H9 (cell line): ENCODE measurements at places on chromosomes 12 and 14.

GRCh38 chr12:53954694-53955035 lies at the start of gene HOXC12:
Gene HOXC12 (plus strand): TSS chr12:53954903. CDS start chr12:53954930, 27 bp downstream.
- no peak for DNase-seq

- DNase-seq = peak; percentile 37
Measured at GRCh38 chr12:65306366-65307168, 28.1 kb downstream of the MSRB3 start.

GRCh38 chr12:26287671-26288381 lies 92.5 kb downstream of the SSPN start:
- DNase-seq = no peak

DNA sequence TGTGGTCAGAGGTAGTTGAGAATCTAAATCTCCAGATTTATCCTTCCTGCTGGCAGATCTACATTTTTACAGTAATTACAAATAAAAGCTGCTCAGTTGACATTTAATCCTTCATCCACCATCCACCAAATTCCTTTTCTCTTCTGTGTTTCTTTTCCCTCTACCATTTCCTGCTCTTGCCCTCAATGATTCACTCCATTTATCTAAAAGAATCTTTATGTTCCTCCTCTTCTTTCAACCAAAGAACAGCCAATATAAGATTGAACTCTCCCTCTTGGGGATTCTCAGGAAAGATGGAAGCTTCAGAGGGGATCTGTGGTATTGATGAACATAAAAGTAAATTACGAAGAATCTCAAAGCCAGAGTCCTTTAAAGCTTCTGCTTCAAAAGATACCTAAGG lies 4.4 kb downstream of the MAP4K5 start:
- DNase-seq = no peak

DNA sequence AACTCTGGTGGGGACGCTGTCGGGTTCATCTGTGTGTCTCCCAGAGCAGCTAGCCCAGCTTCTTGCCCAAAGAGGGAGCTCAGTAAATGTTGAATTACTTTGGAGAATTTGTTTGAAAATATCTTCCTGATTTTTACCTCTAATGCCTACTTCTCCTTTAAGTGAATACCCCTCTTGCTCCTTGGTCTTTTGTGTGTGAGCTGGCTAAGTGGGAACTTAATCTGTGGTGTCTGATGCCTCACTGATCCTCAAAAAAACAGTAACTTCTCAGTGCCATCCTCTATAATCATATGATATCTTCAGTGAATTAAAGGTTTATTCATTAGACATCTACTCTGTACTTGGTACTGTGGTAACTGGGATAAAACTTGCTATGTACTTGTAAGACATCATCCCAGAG lies 7.7 kb upstream of the PSMA6 start:
- DNase-seq = no peak

- no peak for DNase-seq
Measured at GRCh38 chr12:80193865-80194264, 94.5 kb downstream of the OTOGL start.
